ENCODE measurements at places on chromosomes 12 and 14.
A peak's percentile ranks its signal among the peaks of the same experiment; 100 is the strongest.

GRCh38 chr12:49633703-49634345 lies 10.5 kb downstream of the PRPF40B start:
- no peak for DNase-seq

DNA sequence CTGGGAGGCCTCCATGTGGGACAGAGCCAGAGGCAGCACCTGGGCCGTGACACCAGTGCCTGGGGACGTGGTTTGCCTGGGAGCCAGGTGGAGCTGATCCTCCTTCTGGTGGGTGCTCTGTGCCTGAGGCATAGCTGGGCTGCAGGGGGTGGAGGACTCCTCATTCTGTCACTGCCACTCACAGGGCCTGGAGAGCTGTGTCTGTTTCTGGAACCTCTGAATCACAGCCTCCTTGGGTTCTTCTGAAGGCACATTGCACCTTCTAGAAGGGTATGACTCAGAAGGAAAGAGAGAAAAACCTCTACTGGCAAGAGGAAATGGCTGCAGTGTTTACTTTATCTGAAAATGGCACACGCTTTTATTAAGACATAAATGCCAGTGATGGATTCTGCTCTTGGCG lies 659.8 kb downstream of the VRK1 start:
- DNase-seq, result no peak

- no peak for DNase-seq
Measured at GRCh38 chr12:20028033-20028432, 340.3 kb upstream of the PDE3A start.

GRCh38 chr14:22517117-22517720 lies 71.8 kb downstream of the DAD1 start:
- DNase-seq, result no peak

GRCh38 chr12:124754949-124755800 lies 108.5 kb downstream of the SCARB1 start:
- DNase-seq, result peak; percentile 57

DNA sequence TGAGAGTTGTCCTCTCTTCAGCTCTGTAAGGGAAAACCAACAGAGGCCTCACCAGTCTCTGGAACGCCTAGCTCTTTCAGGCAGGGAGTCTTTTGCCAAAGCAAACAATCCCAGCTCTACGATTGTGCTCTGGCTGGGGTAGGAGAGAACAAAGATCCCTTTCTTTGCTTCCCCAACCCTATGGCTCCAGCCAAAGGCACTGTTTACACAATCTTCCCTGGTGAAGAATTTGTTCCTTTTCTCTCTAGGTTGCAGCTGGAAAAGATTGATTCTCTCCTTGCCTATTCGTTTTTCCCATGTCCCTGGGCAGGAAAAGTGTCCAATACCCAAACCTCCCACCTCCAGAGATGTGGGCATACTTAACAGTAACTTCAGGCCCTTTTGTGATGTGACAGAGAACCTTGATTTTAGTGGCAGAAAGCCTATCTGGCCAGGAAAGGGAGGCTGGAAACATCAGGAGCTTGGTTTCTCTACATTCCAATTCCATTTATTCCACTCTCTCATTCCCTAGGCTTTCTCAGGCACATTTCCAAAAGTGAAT lies 16.8 kb downstream of the ATP5MC2 start:
- DNase-seq, result no peak

DNA sequence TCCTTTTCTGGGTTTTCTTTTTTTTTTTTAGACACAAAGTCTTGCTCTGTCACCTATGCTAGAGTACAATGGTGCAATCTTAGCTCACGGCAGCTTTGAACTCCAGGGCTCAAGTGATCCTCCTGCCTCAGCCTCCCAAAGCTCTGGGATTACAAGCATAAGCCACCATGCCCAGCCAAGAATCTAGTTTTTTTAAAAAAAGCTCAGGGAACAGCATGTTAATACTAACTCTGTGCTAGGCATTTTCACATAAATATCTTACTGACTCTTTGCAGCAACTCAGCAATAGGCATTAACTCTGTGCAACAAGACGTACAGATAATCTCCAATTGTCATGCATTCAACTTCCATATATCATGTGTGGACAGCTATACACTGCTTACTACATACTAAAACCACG lies 97.4 kb downstream of the LLPH start:
- no peak for DNase-seq

DNA sequence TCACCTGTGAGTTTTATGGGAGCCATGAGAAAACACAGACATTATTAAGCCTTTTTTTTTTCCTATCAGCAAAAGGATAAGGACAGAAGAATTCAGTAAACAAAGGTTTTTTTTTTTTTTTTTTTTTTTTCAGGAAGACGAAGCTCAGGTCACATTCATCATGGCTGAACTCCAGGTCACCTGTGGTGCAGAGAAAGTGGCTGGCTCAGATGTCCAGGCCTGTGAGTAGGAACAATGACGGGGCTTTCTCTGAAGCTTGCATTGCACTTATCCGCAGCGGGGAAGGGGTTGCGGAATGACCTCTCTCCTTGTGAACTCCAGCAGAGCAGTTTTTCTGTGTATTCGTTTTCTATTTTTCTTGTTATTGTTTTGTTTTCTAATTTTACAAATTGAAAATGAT lies 759.6 kb upstream of the TMEM132C start:
- no peak for DNase-seq

DNA sequence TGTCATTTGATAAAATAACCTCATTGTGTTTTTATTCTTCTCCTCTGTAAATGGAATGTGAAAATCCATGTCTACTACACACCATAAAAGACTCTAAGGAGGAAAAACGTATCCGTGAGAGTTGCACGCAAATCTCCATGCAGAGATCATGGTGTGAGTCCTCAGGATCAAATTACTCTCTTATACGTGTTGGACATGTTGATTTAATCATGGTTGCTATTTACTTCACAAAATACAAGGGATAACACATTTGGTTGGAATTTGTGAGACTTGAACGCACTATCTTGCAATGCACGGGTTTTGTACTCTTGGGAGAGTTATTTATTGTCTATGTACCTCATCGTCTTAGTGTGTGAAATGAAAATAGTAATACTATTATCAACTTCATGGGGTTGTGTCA lies 128.0 kb upstream of the RASSF8 start:
- no peak for DNase-seq

DNA sequence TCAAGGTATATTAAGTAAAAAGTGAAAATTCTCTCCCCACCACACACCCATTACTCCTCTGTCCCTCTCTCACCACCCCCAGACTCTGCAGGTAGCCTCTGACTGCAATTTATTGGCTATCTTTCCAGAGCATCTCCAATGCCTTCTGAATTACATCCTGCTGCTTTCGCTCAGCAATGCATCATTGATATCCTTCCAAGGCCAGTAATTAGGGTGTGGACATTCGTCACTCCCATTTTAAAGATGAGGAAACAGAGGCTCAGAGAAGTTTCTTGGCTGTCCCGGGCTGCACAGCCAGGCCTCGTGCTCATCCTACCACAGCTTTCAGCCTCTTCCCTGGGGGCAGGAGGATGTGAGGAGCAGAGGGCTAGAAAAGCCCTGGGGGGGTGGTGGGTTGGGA lies 23.6 kb upstream of the PGF start:
- no peak for DNase-seq

DNA sequence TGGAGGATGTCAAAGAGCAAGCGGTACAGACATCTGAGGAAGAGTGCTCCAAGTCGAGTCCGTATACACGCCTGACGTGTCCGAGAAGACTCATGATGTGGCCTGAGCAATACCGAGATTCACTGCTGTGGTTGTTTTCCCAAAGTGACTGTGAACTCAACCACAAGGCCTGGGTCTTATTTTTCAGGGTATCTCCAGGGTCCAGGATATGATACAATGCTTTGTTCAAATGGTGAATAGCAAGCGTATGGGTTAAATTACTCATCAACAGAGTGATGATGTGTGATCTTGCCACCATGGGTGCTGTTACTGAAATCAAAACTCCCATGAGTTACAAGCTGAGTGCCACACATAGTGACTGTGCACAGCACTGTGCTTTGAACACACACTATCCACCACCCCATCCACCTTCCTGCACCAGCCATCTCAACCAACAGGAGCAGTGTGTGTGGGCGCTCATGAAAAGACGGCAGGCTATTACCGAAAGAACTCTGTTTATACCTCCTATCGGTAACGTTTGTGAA lies 109.6 kb downstream of the BCAT1 start:
- DNase-seq, result no peak

GRCh38 chr14:64474041-64474440 lies 8.7 kb downstream of the AKAP5 start:
- no peak for DNase-seq

- DNase-seq, result no peak
Measured at GRCh38 chr12:116125956-116126566, 151.4 kb downstream of the MED13L start.

- no peak for DNase-seq
Measured at GRCh38 chr14:96145116-96145864, 59.3 kb upstream of the BDKRB2 start.

DNA sequence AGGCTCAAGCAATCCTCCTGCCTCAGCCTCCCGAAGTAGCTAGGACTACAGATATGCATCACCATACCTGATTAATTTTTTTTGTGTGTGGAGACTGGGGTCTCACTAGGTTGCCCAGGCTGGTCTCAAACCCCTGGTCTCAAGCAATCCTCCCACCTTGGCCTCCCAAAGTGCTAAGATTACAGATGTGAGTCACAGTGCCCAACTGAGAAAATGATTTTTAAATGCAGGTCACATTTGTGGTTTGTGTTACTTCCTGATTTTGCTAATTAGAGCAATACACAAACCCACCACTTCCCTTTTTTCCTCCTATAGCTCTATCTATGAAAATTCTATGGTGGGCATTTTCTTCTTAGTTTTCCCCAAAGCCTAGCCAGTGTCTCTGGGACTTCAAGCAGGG lies 45.5 kb upstream of the TMEM263 start:
- DNase-seq, result no peak

DNA sequence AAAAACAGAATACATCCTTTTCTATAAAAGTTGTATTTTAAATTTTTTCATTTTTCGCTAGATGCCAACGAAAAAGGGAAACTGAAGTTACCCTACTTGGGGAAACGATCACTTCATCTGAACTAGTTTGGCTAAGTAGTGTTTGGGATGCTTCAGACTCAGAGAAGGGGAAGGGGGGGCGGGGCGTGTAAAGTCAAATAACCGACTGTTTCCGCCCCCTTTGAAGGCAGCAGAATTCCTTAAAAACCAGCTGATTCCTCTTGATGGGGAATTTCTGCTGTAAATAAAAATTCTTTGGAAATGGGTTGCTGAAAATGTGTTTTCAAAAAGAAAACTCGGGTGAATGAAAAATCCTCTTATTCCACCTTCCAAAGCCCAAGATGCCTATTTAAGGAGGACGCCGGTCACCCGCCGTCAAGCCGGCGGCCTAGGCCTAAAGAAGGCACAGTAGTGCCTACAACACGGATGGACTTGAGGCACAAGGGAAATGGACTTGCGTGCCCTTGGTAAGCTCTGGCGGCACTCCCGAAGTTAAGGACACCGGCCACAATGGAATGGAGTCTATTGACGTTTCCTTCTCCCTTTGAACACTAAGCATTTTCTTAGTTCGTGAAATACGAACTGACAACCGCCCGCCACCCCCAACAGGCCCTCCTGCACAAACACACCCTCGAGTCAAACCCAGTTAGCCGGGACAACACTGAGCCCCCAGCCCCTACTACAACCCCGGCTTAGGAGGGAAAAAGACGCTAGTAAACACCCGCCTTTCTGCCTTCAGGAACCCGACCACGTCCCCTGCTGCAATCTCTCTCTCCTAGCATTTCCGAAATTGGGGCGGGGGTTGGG lies 1.9 kb downstream of the ATXN2 start:
- peak; percentile 63 for DNase-seq

GRCh38 chr12:9651265-9651729 lies 18.2 kb upstream of the CLEC2D start:
- no peak for DNase-seq

DNA sequence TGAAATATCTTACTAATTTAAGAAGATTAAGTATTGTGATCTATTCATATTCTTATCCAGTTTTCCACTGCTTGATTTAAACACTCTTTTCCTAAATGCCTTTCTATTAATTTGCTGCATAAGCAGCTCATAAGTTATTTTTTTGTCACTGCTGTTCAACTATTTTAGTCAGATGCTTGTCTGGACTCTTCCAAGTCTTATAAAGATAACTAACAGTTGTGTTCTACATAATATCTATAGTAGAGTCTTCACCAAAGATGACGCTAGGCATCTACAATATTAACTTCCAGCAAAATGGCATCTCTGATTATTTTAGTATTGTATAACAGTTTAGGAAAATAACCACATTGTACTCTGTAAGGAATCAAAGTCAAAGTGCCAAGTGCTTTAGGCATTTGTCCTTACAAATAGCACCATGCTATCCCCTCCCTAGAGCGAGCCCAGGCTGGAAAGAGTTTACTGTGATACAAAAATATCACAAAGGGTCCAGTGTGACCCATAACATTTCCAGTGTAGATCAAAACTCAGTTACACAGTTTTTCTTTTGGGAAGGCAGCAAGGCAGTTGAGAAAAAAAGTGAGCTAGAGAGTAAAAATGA lies 98.2 kb downstream of the DENND5B start:
- DNase-seq, result no peak

- no peak for DNase-seq
Measured at GRCh38 chr14:65872536-65872935, 460.0 kb downstream of the FUT8 start.

- peak; percentile 78 for DNase-seq
Measured at GRCh38 chr12:6828781-6829535, 751 bp downstream of the P3H3 start.

GRCh38 chr14:101776344-101776743 lies 14.8 kb downstream of the PPP2R5C start:
- no peak for DNase-seq

DNA sequence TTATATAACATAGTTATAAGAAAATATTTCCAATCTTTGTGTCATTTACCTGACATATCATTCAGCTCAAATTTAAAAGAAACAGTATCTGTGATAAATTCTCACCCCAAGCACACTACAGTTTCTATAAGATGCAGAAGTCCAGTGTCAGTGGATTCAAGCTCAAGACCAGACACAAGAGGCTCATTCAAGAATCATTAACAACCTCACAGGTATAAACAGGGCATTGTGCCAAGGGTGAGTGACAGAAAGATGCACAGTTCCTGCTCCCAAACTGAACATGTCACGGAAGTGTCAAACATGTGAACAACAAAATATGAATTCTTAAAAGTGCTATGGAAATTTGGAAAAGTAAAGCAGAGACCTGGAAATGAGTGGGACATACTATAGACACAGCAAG lies 12.8 kb downstream of the ATP2B1 start:
- DNase-seq, result no peak

DNA sequence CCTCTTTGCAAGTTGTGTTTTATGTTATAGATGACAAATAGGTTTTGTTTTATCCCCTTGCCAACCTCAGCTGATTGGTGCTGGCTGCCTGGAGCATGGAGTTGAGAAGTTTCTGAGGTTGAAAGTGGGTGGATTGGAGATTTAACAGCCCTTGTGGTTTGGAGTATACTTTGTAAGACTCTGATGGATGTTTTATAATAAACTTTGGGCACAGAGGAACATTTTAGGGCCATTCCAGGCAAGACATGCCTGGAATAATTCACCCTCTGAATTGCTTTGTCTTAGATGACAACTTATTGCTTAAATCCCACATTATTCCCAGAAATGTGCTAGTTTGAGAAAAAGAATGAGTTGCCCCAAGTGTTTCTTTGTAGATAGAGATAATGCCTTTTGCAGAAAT lies 158.9 kb downstream of the SLC5A8 start:
- DNase-seq, result no peak

Data from pancreas (tissue), 10 donors.